ENCODE measurements at places on chromosomes 4 and X. TPM values are rescaled to one million over a fixed set of nuclear protein-coding genes. Genes with fewer than 3 reads are reported as not detected.
A peak's percentile ranks its signal among the peaks of the same experiment; 100 is the strongest.

GRCh38 chrX:750812-751211 is 120.2 kb downstream of the SHOX start:
- no peaks in the 10 kb centered on the region for H3K27me3 ChIP-seq
- no peaks in the 10 kb centered on the region for H3K36me3 ChIP-seq
- no peak for DNase-seq
- H3K4me3 ChIP-seq: no peak overlapping the region

The CXCL3 gene
- 0.17 TPM for total RNA-seq

The IL3RA gene
- total RNA-seq: 0.77 TPM

GRCh38 chr4:610411-611261 is 14.7 kb upstream of the PDE6B start:
- H3K4me3 ChIP-seq: no peak overlapping the region
- H3K4me1 ChIP-seq: no peaks in the 10 kb centered on the region
- H3K27ac ChIP-seq: no peak overlapping the region
- DNase-seq: no peak
- peaks cover 11% of the 10 kb centered on the region for H3K27me3 ChIP-seq

The GPRIN3 gene
- total RNA-seq: 25.5 TPM

DNA sequence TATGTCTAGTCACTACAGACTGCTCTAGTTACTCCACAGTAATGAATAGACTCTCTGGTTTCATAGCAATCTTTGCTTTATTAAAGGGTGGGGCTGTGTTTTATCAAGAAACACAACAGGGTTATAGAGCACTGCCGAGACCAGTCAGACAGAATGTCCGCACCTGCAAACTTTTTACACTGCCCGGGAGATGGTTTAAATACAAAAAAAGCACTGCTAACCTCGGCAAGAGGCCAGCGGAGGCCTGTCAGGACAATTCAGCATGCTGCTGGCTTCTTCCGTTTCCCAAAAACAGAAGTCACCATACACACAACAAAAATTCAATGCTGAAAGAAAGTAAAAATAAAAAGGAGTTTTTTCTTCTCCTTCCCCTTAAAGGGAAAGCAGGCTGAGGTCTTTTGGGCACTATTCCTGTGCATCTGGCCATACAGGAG is 67.4 kb downstream of the IRF2 start:
- H3K27ac ChIP-seq: peak overlapping the region; percentile 5
- H3K36me3 ChIP-seq: peaks cover 59% of the 10 kb centered on the region
- no peaks in the 10 kb centered on the region for H3K27me3 ChIP-seq
- no peak overlapping the region for H3K4me3 ChIP-seq
- DNase-seq: no peak
- H3K4me1 ChIP-seq: peaks cover 35% of the 10 kb centered on the region

The EFHC2 gene
- 0.77 TPM for total RNA-seq

DNA sequence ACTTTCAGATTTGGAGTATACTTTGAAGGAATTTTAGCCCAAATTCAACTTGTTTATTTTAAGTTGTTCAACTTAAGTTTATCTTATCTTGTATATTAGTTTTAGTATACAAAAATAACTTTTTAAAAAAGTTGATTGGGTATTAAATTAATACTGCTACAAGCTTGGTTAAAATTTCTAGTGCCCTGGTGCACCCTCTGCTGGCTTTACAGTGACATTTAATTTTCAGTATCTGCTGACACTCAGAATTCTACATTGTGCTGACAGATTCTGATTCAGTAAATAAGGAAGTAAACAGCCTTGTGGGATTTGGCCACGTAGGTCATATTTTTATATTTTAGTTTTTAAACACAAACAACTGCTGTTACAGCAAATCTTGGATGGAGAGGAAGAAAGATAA is 2.9 kb downstream of the EDA start:
- H3K27me3 ChIP-seq: peaks cover 20% of the 10 kb centered on the region
- no peak overlapping the region for H3K4me3 ChIP-seq
- H3K4me1 ChIP-seq: peaks cover 2% of the 10 kb centered on the region
- no peak overlapping the region for H3K27ac ChIP-seq
- DNase-seq: no peak

GRCh38 chr4:121272526-121272925 is 108.3 kb downstream of the QRFPR start:
- no peak overlapping the region for H3K4me3 ChIP-seq
- H3K27me3 ChIP-seq: peaks cover 4% of the 10 kb centered on the region
- H3K4me1 ChIP-seq: peaks cover 11% of the 10 kb centered on the region
- DNase-seq: no peak
- no peaks in the 10 kb centered on the region for H3K36me3 ChIP-seq
- no peak overlapping the region for H3K27ac ChIP-seq

The NOCT gene
- 5.9 TPM for total RNA-seq

The POF1B gene
- total RNA-seq: 0.11 TPM

GRCh38 chrX:29728639-29729038 is 486.7 kb upstream of the MAGEB2 start:
- H3K27ac ChIP-seq: no peak overlapping the region
- no peaks in the 10 kb centered on the region for H3K36me3 ChIP-seq
- H3K27me3 ChIP-seq: no peaks in the 10 kb centered on the region
- H3K4me1 ChIP-seq: no peaks in the 10 kb centered on the region
- DNase-seq: no peak

The IBSP gene
- not detected for total RNA-seq

The SYTL4 gene
- total RNA-seq: not detected

- no peaks in the 10 kb centered on the region for H3K4me1 ChIP-seq
- no peaks in the 10 kb centered on the region for H3K27me3 ChIP-seq
- H3K4me3 ChIP-seq: no peak overlapping the region
- H3K36me3 ChIP-seq: no peaks in the 10 kb centered on the region
- DNase-seq: no peak
These were observed 441.6 kb upstream of the PITX2 start for GRCh38 chr4:111064342-111064993.

GRCh38 chrX:18542131-18542530 is 116.7 kb downstream of the CDKL5 start:
- no peak for DNase-seq
- H3K36me3 ChIP-seq: no peaks in the 10 kb centered on the region
- no peak overlapping the region for H3K27ac ChIP-seq
- H3K4me1 ChIP-seq: no peaks in the 10 kb centered on the region
- no peak overlapping the region for H3K4me3 ChIP-seq

- peak overlapping the region; percentile 97 for H3K4me3 ChIP-seq
- no peaks in the 10 kb centered on the region for H3K27me3 ChIP-seq
- peak; percentile 46 for DNase-seq
- H3K27ac ChIP-seq: peak overlapping the region; percentile 98
These were observed 1.2 kb downstream of the TMSB4X start for GRCh38 chrX:12975991-12976558.

The SLC2A9 gene
- 1.6 TPM for total RNA-seq

The CRLF2 gene
- total RNA-seq: 0.71 TPM

GRCh38 chr4:155164718-155165117 is 43.7 kb upstream of the NPY2R start:
- H3K27ac ChIP-seq: no peak overlapping the region
- no peak for DNase-seq
- H3K36me3 ChIP-seq: no peaks in the 10 kb centered on the region
- H3K4me3 ChIP-seq: no peak overlapping the region

DNA sequence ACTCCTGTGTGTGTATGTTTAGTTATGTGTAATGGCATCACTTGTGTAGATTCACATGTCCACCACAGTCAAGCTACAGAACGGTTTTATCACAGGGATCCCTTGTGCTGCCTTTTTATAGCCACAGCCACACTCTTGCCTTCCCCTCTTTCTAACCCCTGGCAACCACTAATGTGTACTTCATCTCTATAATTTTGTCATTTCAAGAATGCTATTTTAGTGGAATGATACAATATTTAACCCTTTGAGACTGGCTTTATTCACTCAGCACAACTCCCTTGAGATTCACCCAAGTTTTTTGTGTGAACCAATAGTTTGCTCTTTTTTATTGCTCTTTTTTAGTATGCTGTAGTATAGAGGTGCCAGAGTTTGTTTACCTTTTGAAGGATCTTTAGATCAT is 112.1 kb downstream of the CDKL5 start:
- no peaks in the 10 kb centered on the region for H3K4me1 ChIP-seq
- no peak overlapping the region for H3K27ac ChIP-seq
- DNase-seq: no peak
- no peaks in the 10 kb centered on the region for H3K27me3 ChIP-seq

- H3K36me3 ChIP-seq: no peaks in the 10 kb centered on the region
- no peak for DNase-seq
- H3K27ac ChIP-seq: no peak overlapping the region
- H3K27me3 ChIP-seq: peaks cover 8% of the 10 kb centered on the region
These were observed 108.8 kb downstream of the HHIP start for GRCh38 chr4:144754562-144755410.
